ENCODE measurements at places on chromosomes 3 and 15.

DNA sequence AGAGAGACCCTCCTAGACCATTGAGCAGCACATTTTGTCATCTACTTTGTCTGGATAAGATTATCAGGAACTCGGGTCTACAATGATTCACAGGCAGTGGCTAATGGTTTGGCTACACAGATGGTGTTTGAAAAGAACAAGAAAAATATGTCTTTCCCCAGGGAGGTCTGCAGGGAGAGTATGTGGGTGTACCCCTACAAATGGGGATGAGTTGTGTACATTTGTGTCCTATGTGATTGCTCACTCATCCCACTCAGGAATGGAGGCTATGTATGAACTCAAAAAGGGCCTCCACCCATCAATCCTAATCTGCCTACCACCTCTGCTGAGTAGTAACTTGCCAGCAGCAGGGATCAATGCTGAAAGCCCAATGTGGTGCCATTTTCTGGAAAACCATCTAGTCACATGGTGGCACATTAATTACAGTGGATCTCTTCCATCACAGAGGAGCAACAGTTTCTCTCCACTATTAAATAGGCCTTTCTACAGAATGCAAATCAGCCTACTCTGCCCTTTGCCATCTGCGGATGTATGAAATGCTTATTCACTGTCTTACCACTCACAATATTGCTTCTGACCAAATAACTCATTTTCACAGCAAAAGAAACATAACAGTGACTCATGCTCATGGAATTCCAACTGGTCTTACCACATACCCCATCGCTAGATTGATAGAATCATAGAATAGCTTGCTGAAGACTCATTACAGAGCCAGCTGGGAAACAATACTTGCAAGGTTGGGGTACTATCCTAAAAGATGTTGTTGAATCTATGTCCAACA lies 48.3 kb upstream of the TRIM42 start:
- DNase-seq, result no peak

- no peak for DNase-seq
Observed at GRCh38 chr15:92075764-92076163, 222.3 kb downstream of the SLCO3A1 start.

- DNase-seq, result peak; percentile 85
Observed at GRCh38 chr3:16828815-16829214, 55.9 kb upstream of the PLCL2 start.

GRCh38 chr3:169146179-169146665 lies 517.3 kb downstream of the MECOM start:
- no peak for DNase-seq

DNA sequence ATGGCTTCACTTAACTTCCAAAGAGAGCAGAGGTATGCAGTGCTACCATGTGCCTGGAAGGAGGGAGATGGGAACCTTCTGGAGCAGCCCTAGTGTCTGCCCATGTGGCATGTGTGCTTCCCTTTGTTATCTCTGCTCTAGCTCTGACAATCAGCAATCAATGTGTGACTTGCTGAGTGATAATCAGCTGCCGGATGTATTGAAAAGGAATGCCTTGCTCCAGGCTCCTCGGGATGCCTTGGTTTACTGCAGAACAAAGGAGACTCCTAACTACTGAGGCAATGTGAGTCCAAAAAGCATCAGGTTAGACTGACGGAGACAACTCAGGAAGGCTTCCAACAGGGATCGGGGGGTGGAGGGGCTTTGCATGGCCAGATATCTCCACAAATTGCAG lies 36.0 kb upstream of the CORO2B start:
- DNase-seq, result no peak

DNA sequence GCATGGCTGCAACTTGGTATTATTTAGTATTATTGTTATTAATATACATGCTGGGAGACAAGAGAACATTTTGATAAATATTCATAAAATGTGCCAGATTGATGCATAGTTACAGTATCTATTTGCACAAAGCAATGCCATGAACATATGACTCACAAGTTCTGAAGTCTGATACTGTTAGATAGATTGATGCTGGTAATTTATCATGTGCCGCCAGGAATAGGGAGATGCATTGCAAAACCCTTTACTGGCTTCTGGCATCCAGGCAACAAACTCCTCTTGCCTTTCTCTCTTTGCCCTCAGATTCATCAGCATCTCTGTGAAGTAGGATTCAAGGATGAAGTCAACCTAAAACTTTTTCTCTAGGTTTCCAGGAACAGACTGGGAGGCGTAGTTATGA lies 41.0 kb upstream of the SLC25A26 start:
- no peak for DNase-seq

- DNase-seq, result peak; percentile 55
Observed at GRCh38 chr3:129343643-129344360, 65.1 kb downstream of the HMCES start.

- no peak for DNase-seq
Observed at GRCh38 chr3:161108840-161109239, 3.7 kb upstream of the B3GALNT1 start.

DNA sequence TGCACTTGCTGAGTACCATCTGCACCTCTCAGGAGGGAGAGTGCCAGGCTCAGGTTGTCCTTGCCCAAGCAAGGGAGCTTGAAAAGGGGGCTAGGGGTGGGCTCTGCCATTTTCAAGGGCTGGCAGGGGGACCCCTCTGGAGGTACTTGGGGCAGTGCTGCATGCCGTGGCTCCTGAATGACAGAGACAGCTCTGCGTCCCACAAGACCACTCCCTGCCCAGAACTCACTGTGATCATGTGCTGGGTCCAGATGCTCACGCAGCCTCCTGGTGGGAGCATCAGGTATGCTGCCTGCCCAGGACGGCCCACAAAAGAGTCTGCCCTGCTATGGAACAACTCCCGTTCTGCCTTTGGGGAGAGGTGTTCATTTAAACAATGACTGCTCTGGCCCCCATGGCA lies 165.2 kb downstream of the GOLGA6L4 start:
- no peak for DNase-seq

- no peak for DNase-seq
Observed at GRCh38 chr3:178823591-178824246, 247.9 kb downstream of the ZMAT3 start.

- no peak for DNase-seq
Observed at GRCh38 chr3:27360113-27361078, 8.8 kb downstream of the NEK10 start.

- no peak for DNase-seq
Observed at GRCh38 chr3:143526011-143526545, 322.2 kb downstream of the SLC9A9 start.

DNA sequence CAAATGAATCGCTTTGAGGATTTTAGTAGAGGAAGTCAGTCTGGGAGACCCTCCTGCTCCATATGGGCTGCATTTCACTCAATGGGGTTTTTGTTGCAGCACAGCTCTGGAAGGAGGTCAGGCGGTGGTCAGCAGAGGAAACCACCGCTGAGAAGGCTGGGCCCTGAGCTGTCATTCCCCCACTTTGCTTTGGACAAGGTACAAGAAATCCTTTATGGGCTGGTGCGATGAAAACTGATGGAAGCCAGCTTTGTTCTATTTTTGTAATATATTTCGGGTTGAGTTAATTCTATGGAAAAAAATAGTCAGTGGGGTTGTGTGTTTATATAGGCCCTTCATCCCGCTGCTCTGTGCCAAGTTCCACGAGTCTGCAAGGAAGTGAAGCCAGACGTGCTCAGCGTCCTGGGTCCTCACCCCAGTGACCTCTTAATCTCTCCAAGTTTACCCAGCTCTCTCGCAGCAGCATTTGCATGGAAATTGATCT lies 157.1 kb upstream of the TMC3 start:
- no peak for DNase-seq

DNA sequence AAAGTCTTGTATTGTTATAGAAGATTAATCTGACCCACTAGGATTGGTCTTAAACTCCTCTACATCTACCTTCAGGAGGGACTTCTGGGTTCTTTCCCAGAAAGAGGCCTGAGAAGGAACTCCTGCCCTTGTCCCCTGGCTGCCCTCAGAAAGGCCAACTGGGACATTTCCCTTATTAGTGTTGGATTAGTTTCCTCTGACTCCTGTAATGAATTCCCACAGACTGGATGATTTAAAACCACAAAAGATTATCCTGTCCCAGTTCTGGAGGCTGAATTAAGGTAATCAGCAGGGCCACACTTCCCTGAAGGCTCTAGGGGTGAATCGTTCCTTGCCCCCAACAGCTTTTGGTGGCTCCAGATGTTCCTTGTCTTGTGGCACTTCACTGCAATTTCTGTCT lies 102.8 kb upstream of the NMNAT3 start:
- DNase-seq, result no peak

DNA sequence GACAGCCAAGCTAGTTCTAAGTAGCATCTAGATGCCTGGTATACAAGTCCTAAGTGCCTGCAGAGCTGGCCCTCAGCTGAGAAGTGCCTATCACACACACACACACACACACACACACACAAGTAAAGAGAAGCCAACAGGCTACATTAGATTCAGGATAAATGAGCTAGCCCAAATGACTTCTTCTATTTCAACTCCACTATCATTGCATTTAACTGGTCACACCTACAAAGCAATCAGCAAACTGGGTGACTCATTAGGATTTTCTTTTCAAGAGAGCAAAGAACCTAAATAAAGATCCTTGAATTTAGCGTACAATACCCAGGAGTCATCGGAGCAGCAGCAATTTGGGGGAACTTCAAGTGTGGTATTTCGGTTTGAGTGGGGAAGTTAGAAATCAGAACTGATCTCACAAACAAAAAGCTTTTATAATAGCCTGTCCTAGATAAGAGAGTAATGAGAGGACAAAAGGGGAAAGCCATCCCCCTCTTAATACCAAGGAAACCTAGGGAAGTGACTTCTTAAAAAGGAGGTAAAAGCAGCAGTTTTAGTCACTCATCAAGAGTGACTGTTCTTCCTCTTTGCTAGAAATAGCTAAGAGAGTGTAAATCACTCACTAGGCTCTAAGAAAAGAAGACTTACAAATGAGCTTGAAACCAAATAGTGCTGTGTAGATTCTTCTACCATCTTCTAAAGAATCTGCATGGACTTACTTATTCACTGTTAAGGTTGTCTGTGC lies 112.7 kb downstream of the TNIK start:
- no peak for DNase-seq

DNA sequence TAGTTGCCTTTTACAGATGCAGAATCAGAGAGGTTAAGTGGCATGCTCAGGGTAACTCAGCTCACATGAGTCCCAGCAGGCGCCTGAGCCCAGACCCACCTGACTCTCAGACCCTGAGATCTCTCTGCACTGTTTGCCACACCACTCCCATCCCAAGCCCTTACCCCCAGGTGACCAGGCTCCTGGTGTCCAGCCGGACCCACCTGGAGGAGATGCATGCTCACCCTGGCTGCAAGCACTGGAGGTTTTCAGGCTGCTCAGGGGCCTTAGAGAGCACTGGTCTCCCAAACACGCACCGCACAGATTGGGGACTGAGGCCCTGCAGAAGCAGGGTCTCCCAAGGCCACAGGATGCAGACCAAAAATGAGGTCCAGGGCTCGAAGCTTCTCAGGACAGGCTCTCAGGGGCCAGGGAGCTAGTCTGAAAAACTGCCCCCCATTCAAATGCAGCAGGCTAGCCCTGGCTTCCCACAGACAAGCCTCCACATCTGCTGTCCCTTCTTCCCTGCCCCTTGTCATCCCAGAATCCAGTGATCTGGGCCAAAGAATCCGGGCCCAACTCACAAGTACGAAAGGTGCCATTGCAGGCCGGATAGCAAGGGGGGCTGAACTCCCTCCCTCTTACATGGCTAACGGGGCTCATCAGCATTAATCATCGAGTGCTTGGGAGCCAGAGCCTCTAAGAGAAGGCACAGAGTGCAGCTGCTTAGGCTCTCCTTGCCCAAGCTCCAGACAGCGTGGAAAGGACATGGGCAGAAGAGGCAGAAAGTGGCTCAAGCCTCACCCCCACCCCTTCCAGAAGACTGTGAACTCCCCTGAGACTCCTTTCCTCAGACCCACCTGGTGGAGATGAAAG lies 90.2 kb upstream of the PRR20G start:
- no peak for DNase-seq

GRCh38 chr15:68806220-68807060 lies 14.3 kb downstream of the ANP32A start:
- no peak for DNase-seq

Measured in MM.1S (cell line).